ENCODE measurements at places on chromosomes 3 and 15.

DNA sequence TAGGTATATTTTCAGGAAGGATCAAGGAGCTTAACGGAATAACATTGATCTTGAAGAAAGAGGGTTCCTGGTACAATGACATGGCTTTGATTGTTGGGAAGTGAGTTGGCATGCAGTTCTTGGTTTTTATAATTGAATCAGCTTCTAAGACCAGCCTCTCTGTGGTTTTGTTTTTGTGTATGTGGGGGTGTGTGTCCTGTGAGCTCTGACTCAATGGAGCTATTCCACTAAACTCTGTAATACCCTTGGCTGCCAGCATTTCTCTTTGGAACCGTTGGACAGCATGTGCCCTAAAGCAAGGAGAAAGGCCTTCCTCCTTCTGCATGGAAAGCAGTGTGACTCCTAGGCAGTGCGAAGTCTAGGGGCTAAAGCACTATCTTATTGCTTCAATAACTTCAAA is 124.8 kb downstream of the EDEM1 start:
- DNase-seq, result no peak

GRCh38 chr3:32136703-32137102 is 30.3 kb downstream of the GPD1L start:
- DNase-seq, result no peak

DNA sequence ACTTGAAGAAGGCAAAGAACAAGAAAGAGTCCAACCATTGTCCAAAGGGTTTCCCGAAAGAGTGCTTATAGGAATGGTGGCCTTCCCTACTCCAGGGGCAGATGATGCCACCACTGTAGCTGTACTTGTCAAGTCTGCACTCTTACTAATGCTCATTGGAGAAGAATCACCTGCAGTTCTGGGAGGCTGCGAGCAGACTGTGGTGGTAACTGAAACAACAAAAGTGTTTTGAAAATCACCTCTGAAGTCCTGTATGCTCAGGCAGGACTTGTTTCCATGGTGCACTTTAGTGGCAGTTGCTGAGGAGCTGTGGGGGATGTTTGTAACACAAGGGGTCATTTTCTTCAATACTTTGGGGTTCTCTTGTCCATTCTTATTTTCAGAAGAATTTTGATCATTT is 36.0 kb downstream of the USF3 start:
- no peak for DNase-seq

GRCh38 chr3:106349191-106349881 is 480.5 kb upstream of the CBLB start:
- DNase-seq, result no peak

GRCh38 chr3:41603807-41604206 is 358.1 kb downstream of the ULK4 start:
- no peak for DNase-seq

- no peak for DNase-seq
These were observed 320.4 kb upstream of the RASGRP1 start for GRCh38 chr15:38885001-38885400.

GRCh38 chr3:142273501-142273900 is 48.1 kb upstream of the GK5 start:
- no peak for DNase-seq

DNA sequence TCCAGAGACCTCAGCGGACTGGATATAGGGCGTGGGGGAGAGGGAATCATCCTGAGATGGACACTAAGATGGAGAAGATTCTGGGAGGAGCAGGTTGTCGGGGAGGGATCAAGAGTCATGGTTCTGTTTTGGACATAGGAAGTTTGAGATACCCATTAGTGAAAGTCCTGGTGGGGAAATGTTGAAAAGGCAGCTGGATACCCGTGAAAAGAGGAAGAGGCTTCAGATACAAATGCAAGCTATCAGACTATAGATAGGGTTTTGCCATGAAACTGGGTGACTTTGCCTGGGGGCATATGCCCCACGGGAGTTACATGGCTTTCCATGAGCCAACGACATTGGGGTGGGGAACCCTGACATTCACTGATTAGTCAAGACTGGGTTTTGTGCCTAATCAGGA is 1.1 kb upstream of the GPR62 start:
- no peak for DNase-seq

DNA sequence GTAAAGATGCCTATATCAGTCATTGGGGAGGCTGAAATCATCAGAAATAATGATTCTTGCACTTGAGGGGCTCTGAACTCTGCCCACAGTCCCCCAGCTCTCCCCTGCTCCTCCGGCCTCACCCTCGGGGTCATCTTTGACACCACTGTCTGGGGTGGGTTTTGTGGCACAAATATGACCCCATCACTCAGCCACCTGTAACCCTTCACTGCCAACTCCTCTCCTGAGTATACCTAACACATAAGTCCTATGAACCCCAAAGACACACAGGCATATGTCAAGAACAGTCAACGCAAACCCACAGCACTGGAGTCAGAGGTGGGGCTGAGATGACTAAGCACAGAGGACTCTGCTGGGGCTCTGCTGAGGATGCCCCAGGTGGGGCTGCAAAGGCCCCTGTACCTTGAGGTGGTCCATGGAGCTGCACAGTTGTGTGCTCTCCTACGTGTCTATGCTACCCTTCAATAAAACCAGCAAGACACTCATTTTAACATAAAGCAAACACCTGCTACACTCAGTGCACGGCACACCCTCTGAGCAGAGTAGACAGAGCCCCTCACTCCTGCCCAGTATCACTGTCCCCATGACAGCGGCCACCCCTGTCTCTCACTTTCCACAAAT is 29.9 kb downstream of the SLC41A3 start:
- no peak for DNase-seq

GRCh38 chr15:58908550-58909309 is 24.7 kb downstream of the SLTM start:
- no peak for DNase-seq

DNA sequence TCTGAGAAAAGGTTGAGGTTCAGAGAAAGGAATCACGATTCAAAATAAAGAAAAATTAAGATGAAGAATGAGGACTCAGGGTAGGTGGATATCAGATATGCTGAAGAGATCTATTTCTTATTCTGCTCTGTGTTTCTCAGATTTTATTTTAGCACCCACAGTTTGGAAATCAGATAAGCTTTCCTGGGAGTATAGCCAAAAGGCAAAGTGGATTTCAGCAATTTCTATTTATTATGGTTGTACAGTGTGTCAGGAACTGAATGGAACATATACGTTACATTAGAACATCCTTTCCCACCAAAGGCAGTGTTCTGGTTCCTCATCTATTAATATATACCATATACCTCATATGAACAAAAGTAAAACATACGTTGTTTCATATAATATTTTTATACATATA is 18.9 kb downstream of the PEX5L start:
- no peak for DNase-seq

GRCh38 chr3:101941318-101942040 is 92.2 kb downstream of the NFKBIZ start:
- DNase-seq, result no peak

GRCh38 chr3:189331002-189331418 is 159.2 kb downstream of the TPRG1 start:
- no peak for DNase-seq

- no peak for DNase-seq
These were observed 466.4 kb upstream of the SGO1 start for GRCh38 chr3:20652231-20652986.

DNA sequence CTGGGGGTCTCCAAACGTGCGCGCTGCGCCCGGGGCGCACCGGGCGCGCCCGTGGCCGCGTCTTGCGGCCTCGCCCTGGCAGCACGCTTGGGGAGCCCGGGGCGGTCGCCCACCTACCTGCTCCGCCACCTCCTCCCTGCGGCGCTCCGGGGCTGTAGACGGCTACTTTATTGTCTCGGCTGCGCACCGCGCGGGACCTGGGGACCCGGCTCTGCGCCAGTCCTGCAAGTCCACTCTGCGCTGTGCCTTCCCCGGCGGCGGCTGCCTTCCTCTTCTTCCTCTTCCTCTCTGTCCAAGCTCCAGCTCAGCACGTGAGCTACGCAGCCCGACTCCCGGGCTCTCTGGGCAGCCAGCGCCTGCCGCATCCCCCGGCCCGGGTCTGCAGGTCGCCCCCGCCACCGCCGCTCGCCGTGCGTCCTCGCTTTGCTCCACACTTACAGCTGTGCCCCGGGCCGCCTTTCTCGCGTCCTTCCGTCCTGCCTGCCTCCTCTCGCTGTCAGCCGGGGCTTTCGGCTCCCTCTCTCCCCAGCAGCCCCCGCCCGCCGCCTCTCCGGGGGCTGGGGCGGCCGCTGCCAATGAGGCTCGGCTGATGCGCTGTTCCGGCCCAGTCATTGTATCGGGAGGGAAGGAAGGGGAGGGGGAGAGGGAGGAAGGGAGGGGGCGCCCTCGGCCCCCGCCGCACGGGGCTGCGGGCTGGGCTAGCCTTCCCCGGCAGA is 156.4 kb upstream of the FRMD4B start:
- no peak for DNase-seq

DNA sequence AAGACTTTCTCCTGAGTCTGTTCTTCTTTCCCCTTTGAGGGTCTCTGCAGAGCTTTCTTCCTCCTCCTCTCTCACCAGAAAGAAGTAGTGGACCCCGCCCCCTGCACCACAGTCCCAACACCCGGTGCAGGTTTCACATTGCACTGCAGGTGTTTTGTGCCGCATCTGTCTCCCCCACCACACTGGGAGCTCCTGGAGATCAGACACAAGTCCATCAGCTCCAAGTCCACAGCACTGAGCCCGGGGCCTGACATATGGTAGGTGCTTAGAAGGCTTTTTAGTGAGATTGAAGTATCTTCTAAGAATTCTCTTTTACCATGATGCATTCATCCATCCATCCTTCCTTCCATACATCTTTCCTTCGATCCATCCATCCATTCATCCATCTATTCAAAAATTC is 9.8 kb downstream of the STRA6 start:
- no peak for DNase-seq

DNA sequence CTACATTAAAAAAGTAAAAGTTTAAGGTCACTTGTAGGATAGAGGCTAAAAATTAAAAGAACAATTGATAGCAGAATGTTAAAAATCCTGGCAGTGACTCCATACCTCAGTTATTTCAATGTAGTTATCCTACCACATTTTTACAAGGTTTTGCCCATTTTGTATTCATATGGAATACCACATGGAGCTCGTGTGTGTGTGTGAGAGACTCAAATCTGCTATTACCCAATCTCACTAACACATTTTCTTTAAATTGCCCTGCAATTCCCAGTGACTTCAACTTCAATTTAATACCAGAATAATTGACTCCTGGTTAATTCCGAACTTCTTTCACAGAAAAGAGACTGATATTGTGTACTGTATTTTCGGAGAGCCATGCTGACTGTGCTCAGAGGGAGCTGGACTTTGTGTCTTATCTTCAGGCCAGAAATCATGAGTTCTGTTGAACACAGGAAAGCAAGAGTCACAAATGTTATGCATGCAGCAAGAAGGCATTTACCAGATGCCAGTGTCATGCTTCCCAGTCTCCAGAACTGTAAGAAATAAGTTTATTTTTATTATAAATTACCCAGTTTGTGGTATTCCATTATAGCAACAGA is 529.0 kb upstream of the NECTIN3 start:
- DNase-seq, result no peak

DNA sequence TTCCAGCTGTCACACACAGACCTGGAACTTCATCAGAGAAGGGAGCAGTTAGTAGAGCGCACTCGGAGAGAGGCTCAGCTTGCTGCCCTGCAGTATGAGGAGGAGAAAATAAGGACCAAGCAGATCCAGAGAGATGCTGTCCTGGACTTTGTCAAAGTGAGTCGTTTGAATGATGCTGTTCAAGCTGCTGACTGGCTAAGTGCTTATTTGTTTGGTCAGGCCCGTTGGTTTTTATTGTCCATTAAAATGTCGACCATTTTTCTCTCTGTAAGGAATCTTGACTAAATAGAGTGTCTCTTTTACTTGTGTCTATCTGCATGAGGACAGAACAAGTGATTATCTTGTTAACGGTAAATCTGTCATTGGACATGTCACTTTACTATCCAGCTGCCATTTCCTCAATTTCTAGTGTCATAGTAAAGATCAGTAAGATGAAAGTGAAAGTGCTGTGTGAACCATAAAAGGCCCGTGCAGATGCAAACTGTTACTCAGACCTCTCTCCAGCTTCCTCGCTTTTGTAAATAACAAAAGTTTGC is 56.9 kb downstream of the LRCH3 start:
- DNase-seq, result no peak

DNA sequence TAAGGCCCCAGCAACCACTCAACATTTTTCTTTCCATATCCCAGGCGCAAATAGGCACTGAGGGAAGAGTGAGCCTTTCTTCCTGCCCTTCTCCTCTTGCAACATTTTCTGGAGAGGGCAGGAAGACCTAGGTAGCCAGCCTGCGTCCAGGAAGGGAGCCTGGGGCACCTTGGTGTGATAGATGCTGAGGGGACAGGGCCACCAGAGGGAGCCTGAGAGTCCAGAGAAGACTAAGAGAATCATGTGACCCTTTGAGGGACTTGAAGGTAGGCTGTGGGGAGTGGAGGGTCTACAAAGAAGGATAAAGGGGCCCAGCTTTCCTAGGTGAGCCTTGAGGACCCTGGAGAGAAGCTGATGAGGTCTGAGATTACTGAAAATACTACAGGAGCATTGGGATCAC is 346.6 kb downstream of the CNTN6 start:
- no peak for DNase-seq

- no peak for DNase-seq
These were observed 196.0 kb downstream of the LRTM1 start for GRCh38 chr3:54731732-54732445.

DNA sequence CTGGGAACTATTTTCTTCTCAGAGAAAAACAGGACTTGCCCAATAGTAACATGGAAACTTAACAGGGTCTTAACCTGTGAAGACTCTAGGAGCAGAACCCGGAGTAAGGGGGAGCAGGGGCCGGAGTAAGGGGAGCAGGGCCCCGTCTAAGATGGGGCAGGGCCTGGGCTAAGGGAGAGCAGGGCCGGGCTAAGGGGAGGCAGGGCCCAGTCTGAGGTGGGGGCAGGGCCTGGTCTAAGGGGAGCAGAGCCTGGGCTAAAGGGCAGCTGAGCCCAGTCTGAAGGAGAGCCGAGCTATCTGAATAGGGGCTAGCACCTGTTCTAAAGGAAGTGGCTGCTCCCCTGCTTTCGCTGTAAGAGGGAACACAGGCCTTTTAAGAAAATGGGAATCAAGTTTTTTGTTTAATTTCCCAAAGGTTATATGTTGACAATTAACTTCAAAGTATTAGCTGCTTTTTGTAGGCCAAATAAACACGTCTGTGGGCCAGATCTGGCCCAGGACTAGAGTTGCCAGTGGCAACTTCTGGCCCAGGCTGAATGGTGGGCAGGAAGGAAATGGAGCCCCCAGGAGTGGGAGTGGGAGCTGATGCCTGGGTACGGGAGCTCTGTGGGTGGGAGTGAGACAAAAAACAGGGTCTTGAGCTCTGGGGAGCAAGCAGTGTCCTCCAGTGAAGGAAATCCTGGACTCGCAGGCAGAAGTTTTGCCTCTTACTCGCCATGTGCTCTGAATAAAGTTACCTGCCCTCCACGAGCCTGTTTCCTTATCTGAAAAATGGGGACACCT is 32.5 kb downstream of the CSPG4 start:
- DNase-seq, result no peak

DNA sequence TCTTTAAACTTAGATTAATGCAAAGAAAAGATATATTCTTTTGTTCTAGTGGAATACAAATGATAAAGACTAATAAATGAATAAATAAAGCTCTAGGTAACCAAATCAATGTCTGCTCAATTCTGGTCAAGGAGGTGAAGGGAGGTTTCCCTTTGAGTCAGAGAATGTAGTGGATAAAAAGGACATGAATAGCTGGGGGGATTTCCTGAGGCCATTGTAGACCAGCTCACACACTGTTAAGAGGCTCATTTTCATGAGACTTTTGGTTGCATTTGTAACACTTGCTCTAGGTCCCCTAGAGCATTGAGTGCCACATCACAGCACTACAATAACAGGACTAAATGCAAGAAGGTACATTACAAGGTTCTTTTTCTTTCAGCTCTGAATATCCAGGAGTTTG is 170.7 kb downstream of the TIGIT start:
- DNase-seq, result no peak

All from T-helper 17 cell (primary cell).